ENCODE measurements at places on chromosomes 6 and 20. TPM values are rescaled to one million over a fixed set of nuclear protein-coding genes. Genes with fewer than 3 reads are reported as not detected.
A peak's percentile ranks its signal among the peaks of the same experiment; 100 is the strongest.

The MAFB gene
- total RNA-seq = 0.40 TPM

The KCNB1 gene
- total RNA-seq = 0.05 TPM

DNA sequence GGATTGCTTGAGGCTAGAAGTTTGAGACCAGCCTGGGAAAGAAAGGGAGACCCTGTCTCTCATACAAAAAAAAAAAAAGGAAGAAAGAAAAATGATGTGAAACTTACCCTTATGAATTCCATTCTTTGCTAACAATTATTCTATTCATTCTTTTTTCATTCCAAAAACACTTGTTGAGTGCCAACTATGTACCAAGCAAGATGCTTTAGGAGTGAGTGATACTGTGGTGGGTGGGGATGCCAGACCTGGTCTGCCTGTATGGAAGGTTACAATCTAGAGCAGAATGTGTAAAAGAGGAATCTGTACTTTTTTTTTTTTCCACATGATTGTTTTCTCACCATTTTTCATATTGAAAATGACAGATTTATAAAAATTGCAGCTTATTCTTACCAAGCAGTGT lies 73.8 kb upstream of the TULP1 start:
- no peak for DNase-seq
- H3K4me3 ChIP-seq = no peak overlapping the region
- H3K27ac ChIP-seq = peak overlapping the region; percentile 55

GRCh38 chr20:43752561-43753301 lies 25.9 kb upstream of the GTSF1L start:
- peak overlapping the region; percentile 18 for H3K4me3 ChIP-seq
- H3K36me3 ChIP-seq = peaks cover 20% of the 10 kb centered on the region
- H3K4me1 ChIP-seq = peaks cover 42% of the 10 kb centered on the region
- peak; percentile 88 for DNase-seq
- peaks cover 5% of the 10 kb centered on the region for H3K27me3 ChIP-seq
- peak overlapping the region; percentile 90 for H3K27ac ChIP-seq

DNA sequence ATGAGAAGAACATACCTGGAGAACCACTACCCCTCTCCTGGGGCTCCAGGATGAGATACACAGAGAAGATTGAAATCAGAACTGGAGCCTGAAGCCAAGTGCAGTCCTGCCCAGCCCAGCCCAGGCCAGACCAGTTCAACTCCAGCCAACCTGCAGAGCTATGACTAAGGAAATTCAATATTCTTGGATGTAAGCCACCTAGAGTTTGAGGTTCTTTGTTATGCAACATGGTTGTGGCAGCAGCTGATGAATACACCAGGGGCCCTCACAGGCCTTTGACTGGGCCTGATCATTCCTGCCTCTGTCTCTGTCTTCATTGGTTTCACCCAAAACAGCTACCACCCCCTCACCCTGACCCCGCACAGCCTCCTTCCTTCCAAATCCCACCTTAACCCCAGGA lies 167.8 kb downstream of the LRFN2 start:
- H3K27ac ChIP-seq = no peak overlapping the region
- H3K4me3 ChIP-seq = no peak overlapping the region
- no peaks in the 10 kb centered on the region for H3K4me1 ChIP-seq
- H3K27me3 ChIP-seq = peaks cover 19% of the 10 kb centered on the region

- peaks cover 48% of the 10 kb centered on the region for H3K4me1 ChIP-seq
- peak overlapping the region; percentile 86 for H3K27ac ChIP-seq
- DNase-seq = peak; percentile 67
- H3K4me3 ChIP-seq = peak overlapping the region; percentile 34
- H3K36me3 ChIP-seq = no peaks in the 10 kb centered on the region
Measured at GRCh38 chr6:35191889-35192288, 21.9 kb upstream of the SCUBE3 start.

DNA sequence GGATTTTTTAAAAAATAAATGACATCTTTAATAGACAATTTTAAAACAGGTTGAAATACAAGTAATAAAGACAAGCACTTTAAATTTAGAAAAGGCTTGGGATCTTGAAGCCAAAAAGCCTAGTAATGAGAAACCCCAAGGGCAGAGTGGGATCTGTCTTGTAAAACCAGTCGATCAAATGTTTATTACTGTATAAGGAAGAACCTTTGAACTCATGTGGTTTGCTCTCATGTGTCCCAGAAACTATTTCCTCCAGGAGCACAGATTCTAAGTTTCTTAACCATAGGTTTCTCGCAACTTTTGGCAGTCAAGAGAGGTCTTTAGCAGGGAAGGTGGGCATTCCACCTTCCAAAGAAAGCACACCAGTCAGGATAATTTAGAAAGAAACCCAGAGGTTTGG lies 541.7 kb upstream of the BTBD3 start:
- no peaks in the 10 kb centered on the region for H3K36me3 ChIP-seq
- no peak overlapping the region for H3K4me3 ChIP-seq
- no peak for DNase-seq
- no peak overlapping the region for H3K27ac ChIP-seq

GRCh38 chr6:101402622-101403031 lies 9.1 kb downstream of the GRIK2 start:
- DNase-seq = no peak
- no peaks in the 10 kb centered on the region for H3K36me3 ChIP-seq
- peaks cover 54% of the 10 kb centered on the region for H3K27me3 ChIP-seq
- peak overlapping the region; percentile 36 for H3K27ac ChIP-seq

GRCh38 chr6:108589244-108589791 lies 28.6 kb downstream of the FOXO3 start:
- H3K4me1 ChIP-seq = peaks cover 57% of the 10 kb centered on the region
- no peak overlapping the region for H3K4me3 ChIP-seq
- peak overlapping the region; percentile 9 for H3K27ac ChIP-seq
- H3K27me3 ChIP-seq = no peaks in the 10 kb centered on the region
- H3K36me3 ChIP-seq = peaks cover 2% of the 10 kb centered on the region
- no peak for DNase-seq

All from activated CD8-positive, alpha-beta memory T cell treated with anti-CD3 and anti-CD28 coated beads, Interleukin-2, amount 10 ng/mL, durations not matched to agents 7 days and 5 days (primary cell).